Endothelial cell of umbilical vein (primary cell): ENCODE measurements at places on chromosomes 6 and 20.

DNA sequence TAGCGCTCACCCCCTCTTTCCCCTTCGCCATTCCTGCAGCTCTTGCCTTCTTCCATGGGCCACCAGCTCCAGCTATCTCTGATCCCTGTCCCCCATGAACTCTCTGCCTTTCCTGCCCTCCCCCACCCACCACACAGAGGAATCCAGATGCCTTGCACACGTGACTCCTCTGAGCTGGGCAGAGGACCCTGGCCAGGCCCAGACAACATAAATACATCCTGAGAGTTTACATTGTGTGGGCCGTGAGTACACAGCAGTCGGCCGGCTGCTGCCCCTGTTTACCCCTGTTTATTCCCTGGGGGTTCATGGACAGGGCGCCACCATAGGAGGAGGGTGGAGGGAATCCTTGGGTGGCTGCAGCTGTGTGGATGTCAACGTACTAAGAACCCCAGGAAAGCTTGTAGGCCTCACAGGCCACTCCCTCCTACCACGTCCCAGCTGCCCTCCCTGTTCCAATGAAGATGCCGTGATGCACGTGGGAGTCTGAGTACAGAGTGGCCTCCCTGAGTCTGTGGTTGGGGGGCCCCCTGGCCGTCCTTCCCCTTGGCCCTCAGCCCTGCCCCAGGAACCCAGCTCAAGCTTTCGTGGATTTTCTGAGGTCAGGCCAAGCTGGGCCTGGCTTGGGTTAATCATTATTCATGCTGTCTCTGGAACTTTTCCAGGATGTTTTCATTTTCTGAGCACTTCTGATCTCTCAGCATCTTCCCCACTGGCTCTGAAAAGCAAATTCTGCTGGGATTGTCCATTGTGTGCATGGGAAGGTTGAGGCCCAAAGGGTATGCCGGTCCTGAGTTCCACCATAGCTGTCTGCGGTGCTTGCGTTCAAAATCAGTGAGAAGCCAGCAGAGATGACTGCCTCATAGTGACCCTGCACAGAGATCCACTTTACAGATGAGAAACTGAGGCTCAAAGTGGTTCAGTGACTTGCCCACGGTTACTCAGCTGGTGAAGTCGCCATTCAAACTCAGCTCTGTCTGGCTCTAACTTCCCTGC, 136.3 kb downstream of the MRPL14 start:
- no peak for DNase-seq

DNA sequence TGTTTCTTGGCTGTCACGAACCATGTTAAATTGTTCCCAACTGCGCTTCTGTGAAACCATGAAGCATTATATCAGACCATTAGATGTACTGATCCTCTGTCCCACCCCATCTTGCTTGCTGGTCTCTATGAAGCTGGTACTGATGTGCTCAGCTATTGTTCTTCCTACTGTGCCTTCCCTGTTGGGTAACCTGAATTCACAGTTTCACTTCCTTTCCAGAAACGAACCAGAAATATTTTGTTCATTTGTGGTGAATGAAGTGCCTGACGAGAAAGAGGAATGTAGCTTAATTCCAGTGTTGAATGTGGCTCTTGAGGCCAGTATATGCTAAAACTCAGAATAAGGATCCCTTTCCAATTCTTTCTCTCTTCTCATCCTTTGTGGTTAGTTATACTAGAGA, 58.1 kb upstream of the SNAP91 start:
- no peak for DNase-seq

DNA sequence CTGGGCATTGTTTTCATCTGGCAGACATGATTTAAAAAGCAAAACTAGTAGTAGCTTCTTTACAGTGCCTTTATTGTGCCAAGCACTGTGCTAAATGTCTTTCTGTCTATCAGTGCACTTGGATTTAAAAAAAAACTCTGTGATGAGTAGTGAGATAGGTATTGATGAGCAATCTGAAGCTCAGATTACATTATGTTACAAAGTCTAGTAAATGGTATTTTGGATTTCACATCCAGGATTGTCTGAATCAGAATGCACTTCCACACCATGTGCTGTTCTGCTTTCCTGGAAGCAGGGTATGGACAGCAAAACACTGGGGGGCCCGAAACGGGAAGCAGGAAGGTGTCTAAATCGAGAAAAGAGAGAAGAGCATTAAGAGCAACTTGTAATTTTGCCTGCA, 103.4 kb upstream of the CCN2 start:
- no peak for DNase-seq

DNA sequence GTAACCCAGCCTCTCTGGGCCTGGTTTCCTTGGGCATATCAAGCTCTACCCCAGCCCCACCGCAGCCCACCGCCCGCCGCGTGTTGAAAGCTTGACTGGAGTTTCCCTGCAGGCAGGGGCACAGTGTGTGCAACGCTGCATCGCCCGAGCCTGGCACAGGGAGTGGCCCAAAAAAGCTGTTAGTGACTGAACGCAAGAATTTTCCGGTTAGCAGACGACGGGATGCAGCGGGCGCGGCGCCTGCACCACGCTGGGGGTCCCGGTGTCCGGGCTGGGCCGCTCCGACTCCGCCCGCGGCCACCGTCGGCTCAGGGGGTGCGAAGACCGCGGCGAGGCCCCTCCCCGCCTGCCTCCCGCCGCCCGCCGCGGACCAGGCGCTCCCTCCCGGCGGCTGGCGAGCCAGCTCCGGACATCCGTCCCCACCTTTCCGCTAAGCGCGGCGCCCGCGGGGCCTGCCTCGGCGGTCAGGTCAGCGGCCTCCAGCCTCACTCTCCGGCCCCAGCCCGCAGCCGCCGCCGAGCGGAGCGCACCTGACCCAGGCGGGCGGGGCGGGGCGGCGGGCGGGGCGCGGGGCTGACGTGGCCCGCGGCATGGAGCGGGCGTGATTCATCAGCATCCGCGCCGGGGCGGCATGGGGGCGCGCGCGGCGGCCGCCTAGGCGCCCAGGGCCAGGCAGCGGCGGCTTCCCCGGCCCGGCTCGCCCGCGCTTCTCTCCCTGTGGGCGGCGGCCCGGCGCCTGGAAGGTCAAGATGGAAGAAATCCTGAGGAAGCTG, at the start of gene ARFGEF3:
Gene ARFGEF3, plus strand, starts transcription at position 602 of the 773 bp plus-strand sequence. Its CDS starts 148 bp downstream, at position 750.
- peak; percentile 42 for DNase-seq

- DNase-seq, result no peak
Measured at GRCh38 chr20:37469531-37469930, 51.5 kb upstream of the NNAT start.

DNA sequence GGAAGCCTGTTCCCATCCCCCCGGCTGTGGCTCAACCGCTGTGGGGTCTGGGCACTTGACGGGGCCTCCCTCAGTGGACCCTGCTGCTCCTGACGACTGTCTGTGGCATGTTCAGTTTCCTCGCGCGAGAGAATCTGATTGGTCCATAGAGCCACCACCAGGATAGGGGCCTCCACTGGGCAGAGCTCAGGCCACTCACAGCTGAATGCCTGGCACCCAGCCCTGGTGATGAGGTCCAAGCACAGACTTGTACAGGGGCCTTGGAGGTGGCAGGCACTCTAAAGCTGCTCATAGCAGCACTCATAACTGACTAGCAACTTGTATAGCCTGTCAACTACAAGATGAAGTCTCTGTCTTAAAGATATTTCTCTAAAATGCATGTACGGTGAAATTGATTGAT, 368.1 kb downstream of the NRN1 start:
- no peak for DNase-seq
